Ascending aorta (tissue), 2 donors: ENCODE measurements at places on chromosomes 2 and 18. TPM values are rescaled to one million over a fixed set of nuclear protein-coding genes. Genes with fewer than 3 reads are reported as not detected.

- no peaks in the 10 kb centered on the region for H3K4me1 ChIP-seq
- no peaks in the 10 kb centered on the region for H3K27me3 ChIP-seq
- H3K36me3 ChIP-seq = no peaks in the 10 kb centered on the region
- DNase-seq = no peak
- H3K27ac ChIP-seq = no peak overlapping the region
- no peak overlapping the region for H3K4me3 ChIP-seq
These were observed 50.3 kb upstream of the ST3GAL5 start for GRCh38 chr2:85939131-85939530.

GRCh38 chr18:26714739-26715138, 150.8 kb downstream of the AQP4 start:
- H3K4me3 ChIP-seq = no peak overlapping the region
- H3K27me3 ChIP-seq = no peaks in the 10 kb centered on the region
- no peak overlapping the region for H3K27ac ChIP-seq
- no peaks in the 10 kb centered on the region for H3K36me3 ChIP-seq
- H3K4me1 ChIP-seq = no peaks in the 10 kb centered on the region
- no peak for DNase-seq

GRCh38 chr2:186484062-186484735, 1.9 kb upstream of the ZC3H15 start:
- no peaks in the 10 kb centered on the region for H3K27me3 ChIP-seq
- H3K27ac ChIP-seq = no peak overlapping the region
- no peak for DNase-seq
- H3K36me3 ChIP-seq = no peaks in the 10 kb centered on the region
- peaks cover 23% of the 10 kb centered on the region for H3K4me1 ChIP-seq

- H3K27ac ChIP-seq = peak overlapping the region; percentile 19
- no peak for DNase-seq
- H3K27me3 ChIP-seq = no peaks in the 10 kb centered on the region
- H3K4me1 ChIP-seq = no peaks in the 10 kb centered on the region
- no peaks in the 10 kb centered on the region for H3K36me3 ChIP-seq
These were observed 92.1 kb downstream of the DYM start for GRCh38 chr18:49368161-49368875.

GRCh38 chr2:44802777-44803424, 138.6 kb upstream of the SIX3 start:
- H3K27me3 ChIP-seq = peaks cover 7% of the 10 kb centered on the region
- H3K4me3 ChIP-seq = no peak overlapping the region
- no peak for DNase-seq

- no peak overlapping the region for H3K27ac ChIP-seq
- DNase-seq = no peak
- no peaks in the 10 kb centered on the region for H3K27me3 ChIP-seq
- H3K36me3 ChIP-seq = peaks cover 34% of the 10 kb centered on the region
- no peaks in the 10 kb centered on the region for H3K4me1 ChIP-seq
These were observed 68.5 kb upstream of the NFU1 start for GRCh38 chr2:69505710-69506109.

- H3K4me3 ChIP-seq = no peak overlapping the region
- no peaks in the 10 kb centered on the region for H3K27me3 ChIP-seq
- H3K27ac ChIP-seq = no peak overlapping the region
- H3K36me3 ChIP-seq = no peaks in the 10 kb centered on the region
These were observed 24.0 kb upstream of the ITGB6 start for GRCh38 chr2:160224060-160224459.

- H3K27ac ChIP-seq = no peak overlapping the region
- no peak overlapping the region for H3K4me3 ChIP-seq
These were observed 105.1 kb upstream of the ITGB6 start for GRCh38 chr2:160305081-160305750.

- DNase-seq = no peak
- no peaks in the 10 kb centered on the region for H3K4me1 ChIP-seq
These were observed 1157.4 kb downstream of the RPIA start for GRCh38 chr2:89848763-89849368.

- peak overlapping the region; percentile 99 for H3K27ac ChIP-seq
- H3K4me1 ChIP-seq = peaks cover 44% of the 10 kb centered on the region
- H3K27me3 ChIP-seq = no peaks in the 10 kb centered on the region
- DNase-seq = peak; percentile 91
- H3K4me3 ChIP-seq = peak overlapping the region; percentile 68
These were observed 5.5 kb downstream of the TMBIM1 start for GRCh38 chr2:218286570-218287459.

- H3K27me3 ChIP-seq = no peaks in the 10 kb centered on the region
- H3K36me3 ChIP-seq = no peaks in the 10 kb centered on the region
- no peak overlapping the region for H3K27ac ChIP-seq
- DNase-seq = no peak
These were observed 44.4 kb downstream of the EN1 start for GRCh38 chr2:118803012-118803411.

GRCh38 chr2:98669675-98670074, 61.3 kb downstream of the MGAT4A start:
- no peaks in the 10 kb centered on the region for H3K36me3 ChIP-seq
- H3K4me3 ChIP-seq = no peak overlapping the region
- no peak for DNase-seq
- H3K4me1 ChIP-seq = no peaks in the 10 kb centered on the region
- H3K27ac ChIP-seq = no peak overlapping the region
- no peaks in the 10 kb centered on the region for H3K27me3 ChIP-seq

- DNase-seq = no peak
- no peak overlapping the region for H3K4me3 ChIP-seq
- H3K27ac ChIP-seq = no peak overlapping the region
- H3K4me1 ChIP-seq = no peaks in the 10 kb centered on the region
These were observed 87.8 kb upstream of the RAB6C start for GRCh38 chr2:129891341-129892320.

- no peak overlapping the region for H3K4me3 ChIP-seq
- no peak for DNase-seq
These were observed 54.8 kb upstream of the DOCK10 start for GRCh38 chr2:225097035-225097434.

- H3K27ac ChIP-seq = no peak overlapping the region
- peaks cover 4% of the 10 kb centered on the region for H3K27me3 ChIP-seq
- peaks cover 13% of the 10 kb centered on the region for H3K4me1 ChIP-seq
- H3K4me3 ChIP-seq = no peak overlapping the region
- no peak for DNase-seq
These were observed 3.4 kb upstream of the CXCR4 start for GRCh38 chr2:136121204-136121910.

DNA sequence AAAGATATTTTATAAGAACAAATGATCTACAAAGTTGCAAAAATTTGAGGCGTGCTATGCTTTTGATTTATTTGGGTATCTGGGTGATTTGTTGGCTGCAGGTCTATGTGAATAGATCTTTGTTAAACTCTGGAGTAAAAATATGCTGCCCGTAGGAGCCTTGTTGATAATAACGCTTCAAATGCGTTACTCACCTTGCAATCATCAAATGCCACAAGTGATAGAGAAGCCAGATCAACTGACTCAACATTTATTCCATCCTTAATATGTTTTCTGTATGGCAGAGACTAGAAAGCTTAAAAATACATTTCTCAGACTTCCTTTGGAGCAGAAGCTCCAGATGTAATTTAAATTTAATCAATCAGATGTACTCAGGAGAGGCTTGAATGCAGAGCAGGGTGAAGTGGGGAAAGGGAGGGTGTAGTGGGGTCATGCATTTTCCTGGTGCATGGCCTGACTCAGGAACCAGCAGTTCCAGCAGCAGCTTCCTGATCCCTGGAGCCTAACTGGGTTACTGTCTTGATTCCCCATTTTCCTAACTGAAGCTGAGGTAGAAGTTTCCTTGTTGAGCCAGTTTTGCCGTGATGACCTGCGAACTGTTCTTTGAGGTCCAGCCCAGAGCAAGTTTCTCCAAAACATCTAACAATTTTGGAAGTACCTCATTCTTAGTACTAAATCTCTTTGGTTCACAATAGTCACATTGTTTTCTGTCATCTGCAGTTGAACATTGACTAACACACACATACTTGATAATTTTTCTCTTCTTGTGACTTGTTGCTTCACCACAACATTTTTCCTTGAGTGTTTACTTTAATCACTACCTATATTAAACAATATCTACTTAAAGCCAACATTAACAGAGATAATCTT, 284.7 kb upstream of the CWC22 start:
- H3K4me1 ChIP-seq = no peaks in the 10 kb centered on the region
- H3K27me3 ChIP-seq = no peaks in the 10 kb centered on the region
- no peaks in the 10 kb centered on the region for H3K36me3 ChIP-seq
- no peak for DNase-seq
- H3K27ac ChIP-seq = no peak overlapping the region

- no peaks in the 10 kb centered on the region for H3K36me3 ChIP-seq
- H3K4me1 ChIP-seq = no peaks in the 10 kb centered on the region
- no peak overlapping the region for H3K4me3 ChIP-seq
These were observed 17.7 kb downstream of the PASK start for GRCh38 chr2:241131531-241131930.

DNA sequence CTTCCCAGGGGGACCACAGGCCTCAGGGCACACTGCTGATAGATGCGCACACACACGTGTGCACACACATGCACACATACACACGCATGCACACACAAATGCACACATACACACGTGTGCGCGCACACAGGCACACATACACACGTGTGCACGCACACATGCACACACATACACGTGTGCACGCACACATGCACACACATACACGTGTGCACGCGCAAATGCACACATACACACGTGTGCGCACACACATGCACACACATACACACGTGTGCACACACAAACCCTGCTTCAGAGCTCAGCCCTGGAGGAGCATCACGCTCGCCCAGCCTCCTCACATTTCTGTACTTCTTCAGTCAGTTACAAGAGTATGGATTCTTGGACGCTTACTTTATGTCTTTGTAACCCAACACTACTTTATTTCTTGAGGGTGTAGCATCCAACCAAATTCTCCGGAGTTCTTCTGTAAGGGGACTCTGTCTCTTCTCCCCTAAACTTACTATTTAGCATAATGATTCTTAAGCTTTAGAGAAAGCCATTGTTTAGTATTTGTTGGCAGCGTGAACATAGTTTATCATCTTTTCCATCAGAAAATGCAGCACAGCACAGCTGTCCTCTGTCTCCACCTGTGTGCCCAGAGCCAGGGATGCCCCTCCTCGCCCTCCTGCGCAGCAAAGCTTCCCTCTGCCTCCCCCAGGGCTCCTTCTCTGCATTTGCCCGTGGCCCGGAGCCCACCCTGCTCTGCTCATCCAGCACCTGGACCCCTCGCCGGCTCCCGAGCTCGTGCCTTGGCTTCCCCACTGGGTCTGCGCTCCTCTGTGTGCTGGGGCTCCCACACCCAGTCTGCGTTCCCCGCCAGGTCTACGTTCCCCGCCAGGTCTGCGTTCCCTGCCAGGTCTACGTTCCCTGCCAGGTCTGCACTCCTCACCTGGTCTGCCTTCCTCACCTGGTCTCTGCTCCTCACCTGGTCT, 74.4 kb upstream of the CTDP1 start:
- no peaks in the 10 kb centered on the region for H3K4me1 ChIP-seq
- no peak overlapping the region for H3K4me3 ChIP-seq
- H3K36me3 ChIP-seq = no peaks in the 10 kb centered on the region
- no peak for DNase-seq

DNA sequence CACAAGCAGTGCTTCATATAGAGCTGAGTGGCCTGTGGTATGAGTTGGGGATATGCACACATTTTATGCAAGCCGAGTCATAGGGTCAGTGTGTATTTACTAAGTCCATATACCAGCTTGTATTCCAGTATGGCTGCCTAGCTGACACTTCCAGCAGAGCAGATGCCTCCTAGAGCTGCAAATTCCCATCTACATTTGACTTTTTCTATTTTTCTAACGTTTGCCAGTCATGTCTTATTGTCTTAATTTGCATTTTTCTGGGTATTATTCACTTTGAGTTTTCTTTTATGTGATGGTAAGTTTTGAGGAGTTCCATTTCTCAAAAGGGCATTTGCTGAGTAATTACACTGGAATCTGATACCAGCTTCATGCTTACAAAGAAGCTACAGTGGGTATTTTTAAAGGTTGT, 334.5 kb upstream of the CDH2 start:
- DNase-seq = no peak
- no peak overlapping the region for H3K27ac ChIP-seq
- no peak overlapping the region for H3K4me3 ChIP-seq

Gene LCT
- total RNA-seq = not detected

Gene FANCL
- 3.2 TPM for total RNA-seq

Gene IL36RN
- total RNA-seq = not detected

Gene CPO
- not detected for total RNA-seq

Gene TXNDC2
- not detected for total RNA-seq

Gene PPP3R1
- 16.8 TPM for total RNA-seq

Gene B3GNT2
- 15.2 TPM for total RNA-seq

Gene CRYGC
- not detected for total RNA-seq

Gene CHST9
- 0.21 TPM for total RNA-seq

Gene SPHKAP
- total RNA-seq = not detected

Gene SCN1A
- total RNA-seq = not detected

Gene DNAJC5G
- total RNA-seq = not detected

Gene CSRNP3
- 2.8 TPM for total RNA-seq

Gene ANKRD23
- total RNA-seq = 4.0 TPM
